ENCODE measurements at places on chromosomes 1 and 21. TPM values are rescaled to one million over a fixed set of nuclear protein-coding genes. Genes with fewer than 3 reads are reported as not detected.

CD1B gene
- total RNA-seq, result not detected

MXRA8 gene
- 37.4 TPM for total RNA-seq

GOLPH3L gene
- 20.4 TPM for total RNA-seq

L1TD1 gene
- 0.11 TPM for total RNA-seq
